NCI-H1694 (cell line): ENCODE measurements at places on chromosomes 12 and 14.

DNA sequence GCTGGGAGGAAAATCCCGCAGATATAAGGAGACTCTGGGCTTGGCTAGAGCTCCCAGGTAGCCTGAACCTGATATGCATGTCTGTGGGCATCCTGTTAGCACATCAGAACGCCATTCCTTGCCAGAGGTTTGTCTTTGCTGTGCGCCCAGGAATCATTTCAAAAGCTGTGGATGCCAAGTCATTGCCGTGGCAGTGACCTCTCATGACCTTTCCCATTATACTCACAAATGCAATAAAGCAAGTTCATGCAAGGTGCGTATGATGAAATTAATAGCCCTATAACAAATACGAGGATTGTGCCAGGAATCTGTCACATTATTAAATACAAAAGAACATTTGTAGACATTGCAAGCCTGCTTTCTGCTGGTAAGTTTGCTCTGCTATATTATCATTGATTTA, 229.1 kb upstream of the PELI2 start:
- peak; percentile 79 for DNase-seq

- DNase-seq, result no peak
Measured at GRCh38 chr14:59363531-59364226, 101.5 kb downstream of the GPR135 start.

- no peak for DNase-seq
Measured at GRCh38 chr12:96220902-96221301, 26.7 kb downstream of the ELK3 start.

- no peak for DNase-seq
Measured at GRCh38 chr14:77541905-77542304, 43.3 kb upstream of the ISM2 start.

DNA sequence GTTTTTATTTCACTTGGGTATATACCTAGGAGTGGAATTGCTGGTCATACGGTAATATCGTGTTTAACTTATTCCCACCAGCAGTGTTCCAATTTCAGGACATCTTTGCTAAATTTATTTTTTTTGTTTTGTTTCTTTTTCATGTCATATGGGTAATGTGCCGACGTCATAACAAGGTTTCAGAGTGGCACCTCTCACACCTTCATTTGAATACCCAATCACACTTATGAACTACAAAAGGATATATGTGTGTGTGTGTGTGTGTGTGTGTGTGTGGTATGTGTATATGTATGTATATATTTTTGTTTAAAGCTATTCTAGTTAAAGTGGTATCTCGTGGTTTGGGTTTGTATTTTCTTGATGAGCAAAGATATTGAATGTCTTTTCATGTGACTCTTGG, 12.1 kb downstream of the TRAF3 start:
- DNase-seq, result no peak

GRCh38 chr14:101939646-101940170, 24.7 kb upstream of the DYNC1H1 start:
- DNase-seq, result no peak

GRCh38 chr14:44414646-44415045, 92.4 kb downstream of the FSCB start:
- no peak for DNase-seq

DNA sequence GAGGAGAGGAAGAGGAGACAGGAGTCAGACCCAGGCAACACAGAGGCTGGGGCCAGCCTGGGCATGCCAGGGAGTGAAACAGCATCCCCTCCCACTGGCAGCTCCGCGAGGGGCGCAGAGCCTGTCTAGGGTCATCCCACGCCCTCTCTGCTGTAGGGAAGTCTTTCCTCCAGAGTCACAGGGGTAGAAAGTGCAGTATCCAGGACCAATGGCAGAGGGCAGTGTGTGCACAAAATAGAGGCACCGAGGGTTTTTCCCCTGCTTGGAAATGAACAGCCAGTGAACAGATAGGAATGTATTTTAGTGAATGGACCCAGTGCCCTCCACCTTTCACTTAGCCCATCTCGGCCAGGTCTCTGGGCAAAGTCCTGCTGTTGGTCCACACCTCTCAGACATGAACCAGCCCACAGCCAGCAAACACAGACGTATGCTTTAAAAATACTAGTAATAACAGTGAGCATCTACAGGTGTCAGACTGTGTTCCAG, 9.4 kb upstream of the KRT74 start:
- peak; percentile 75 for DNase-seq

DNA sequence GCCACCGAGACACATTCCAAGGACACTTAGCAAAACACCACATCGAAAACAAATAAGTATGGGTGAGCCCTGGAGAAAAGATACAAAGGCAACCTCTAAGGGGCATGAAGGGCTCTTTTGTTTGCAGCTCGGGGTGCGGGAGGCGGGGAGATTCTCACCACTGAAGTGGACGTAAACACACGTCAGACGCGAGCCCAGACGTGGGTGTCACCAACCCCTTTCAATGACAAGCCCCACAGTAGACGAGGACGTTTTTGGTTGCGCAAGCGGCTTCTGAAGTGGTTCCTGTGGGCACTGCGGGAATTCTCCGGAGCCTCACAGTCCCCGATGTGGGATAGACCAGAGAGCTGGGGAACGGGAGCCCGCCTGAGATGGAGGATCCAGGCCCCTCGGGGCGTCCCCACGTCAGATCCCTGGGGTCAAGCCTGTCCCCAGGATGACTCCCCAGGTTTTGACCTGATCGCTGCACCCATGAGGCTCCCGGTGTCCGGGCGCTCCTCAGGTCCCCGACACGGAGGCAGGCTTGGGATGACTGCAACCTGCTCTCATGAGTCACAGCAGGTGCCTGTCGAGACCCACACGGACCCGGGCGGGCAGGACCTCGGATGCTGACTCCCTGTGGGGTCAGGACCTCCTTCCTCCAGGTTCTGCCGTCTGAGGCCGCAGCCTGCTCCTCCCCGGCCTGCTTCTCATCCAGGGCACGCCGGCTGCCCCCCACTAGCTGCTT, 20.3 kb upstream of the ADGRD1 start:
- no peak for DNase-seq

DNA sequence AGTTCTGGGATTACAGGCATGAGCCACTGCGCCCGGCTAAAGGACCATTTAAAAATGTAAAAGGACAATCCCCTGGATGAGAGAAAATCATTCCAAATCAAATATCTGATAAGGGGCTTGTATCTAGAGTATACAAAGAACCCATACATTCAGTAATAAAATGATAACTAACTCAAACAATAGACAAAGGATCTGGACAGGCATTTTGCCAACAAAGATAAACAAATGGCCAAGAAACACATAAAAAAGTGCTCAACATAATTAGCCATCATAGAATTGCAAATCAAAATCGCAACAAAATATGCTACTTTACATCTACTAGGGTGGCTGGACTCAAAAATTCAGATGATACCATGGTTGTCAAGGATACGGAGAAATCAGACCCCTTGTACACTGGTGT, 8.5 kb upstream of the BICD1 start:
- no peak for DNase-seq

DNA sequence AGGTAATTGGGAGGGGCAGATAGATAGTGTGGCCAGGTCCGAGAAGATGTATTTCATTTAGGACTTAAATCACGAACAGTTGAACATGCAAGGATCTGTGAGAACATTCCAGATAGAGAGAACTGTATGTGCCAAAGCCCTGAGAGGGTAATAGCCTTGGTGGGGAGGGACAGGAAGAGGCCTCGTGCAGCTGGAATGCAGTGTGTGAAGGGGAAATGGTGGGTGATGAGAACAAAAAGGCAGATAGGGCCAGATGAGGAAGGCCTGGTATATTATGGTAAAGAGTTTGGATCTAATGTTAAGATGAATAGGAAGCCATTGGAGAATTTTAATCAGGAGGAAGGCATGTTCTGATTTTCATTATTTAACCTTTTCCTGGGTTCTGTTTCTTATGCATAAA, 136.3 kb downstream of the TPH2 start:
- DNase-seq, result no peak

- no peak for DNase-seq
Measured at GRCh38 chr12:98901189-98901588, 256.1 kb downstream of the APAF1 start.

GRCh38 chr12:130334937-130335336, 2.8 kb upstream of the PIWIL1 start:
- DNase-seq, result no peak

DNA sequence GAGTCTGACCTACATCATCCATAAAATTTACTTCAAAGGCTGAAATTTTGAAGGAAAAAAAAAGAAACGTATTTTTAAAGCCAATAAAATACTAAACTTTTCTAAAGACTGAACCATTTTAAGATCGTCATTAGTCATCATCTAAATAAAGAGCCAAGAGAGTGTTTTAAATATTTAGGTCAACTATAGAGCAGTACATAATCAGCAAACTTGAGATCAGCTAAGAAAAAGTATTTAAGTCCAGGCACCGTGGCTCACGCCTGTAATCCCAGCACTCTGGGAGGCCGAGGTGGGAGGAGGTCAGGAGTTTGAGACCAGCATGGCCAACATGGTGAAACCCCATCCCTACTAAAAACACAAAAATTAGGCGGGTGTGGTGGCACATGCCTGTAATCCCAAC, 35.5 kb downstream of the HECTD1 start:
- DNase-seq, result no peak

DNA sequence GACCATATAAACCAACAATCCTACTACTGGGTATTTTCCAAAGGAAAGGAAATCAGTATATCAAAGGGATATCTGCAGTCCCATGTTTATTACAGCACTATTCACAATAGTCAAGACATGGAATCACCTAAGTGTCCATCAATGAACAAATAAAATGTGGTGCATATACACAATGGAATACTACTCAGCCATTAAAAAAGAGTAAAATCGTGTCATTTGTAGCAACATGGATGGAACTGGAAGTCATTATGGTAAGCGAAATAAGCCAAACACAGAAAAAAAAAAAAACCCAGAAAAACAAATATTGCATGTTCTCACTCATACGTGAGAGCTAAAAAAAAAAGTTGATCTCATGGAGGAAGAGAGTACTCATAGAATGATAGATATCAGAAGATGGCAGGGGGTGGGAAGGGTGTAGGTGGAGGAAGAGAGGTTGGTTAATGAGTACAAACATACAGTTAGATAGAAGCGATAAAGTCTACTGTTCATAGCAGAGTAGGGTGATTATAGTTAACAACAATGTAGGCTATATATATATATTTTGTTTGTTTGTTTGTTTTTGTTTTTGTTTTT, 49.3 kb downstream of the BCAT1 start:
- no peak for DNase-seq

DNA sequence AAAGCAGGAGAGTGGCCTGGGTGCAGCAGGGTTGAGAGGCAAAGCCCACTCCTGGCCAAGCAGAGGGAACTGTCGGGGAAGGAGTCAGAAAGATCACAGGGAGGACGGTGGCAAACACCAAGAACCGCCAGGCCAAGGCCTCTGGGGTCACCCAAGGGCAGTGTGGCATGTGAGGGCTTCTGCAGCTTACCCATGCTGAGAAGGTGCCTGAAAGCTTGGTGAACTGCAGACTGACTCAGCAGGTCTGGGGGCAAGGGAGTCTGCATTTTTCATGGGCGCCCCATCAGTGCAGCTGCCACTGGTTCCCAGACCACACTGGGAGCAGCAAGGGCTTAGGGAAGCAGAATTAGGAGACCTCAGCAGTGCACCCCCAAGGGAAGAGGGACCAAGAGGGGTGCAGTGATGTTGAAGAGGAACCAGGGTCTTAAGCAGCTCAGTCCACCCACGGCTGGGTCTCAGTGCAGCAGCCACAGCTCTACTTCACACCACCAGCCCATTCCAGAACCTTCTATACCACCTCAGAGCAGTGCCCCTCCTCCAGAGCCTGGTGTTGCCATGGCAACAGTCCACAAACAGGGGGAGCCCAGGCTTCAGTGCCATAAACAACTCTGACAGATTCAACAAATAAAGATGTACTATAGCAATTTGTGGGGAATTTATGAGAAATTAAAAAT, 59.4 kb downstream of the ITPK1 start:
- no peak for DNase-seq

- DNase-seq, result no peak
Measured at GRCh38 chr12:127830065-127830460, 436.9 kb upstream of the TMEM132C start.

DNA sequence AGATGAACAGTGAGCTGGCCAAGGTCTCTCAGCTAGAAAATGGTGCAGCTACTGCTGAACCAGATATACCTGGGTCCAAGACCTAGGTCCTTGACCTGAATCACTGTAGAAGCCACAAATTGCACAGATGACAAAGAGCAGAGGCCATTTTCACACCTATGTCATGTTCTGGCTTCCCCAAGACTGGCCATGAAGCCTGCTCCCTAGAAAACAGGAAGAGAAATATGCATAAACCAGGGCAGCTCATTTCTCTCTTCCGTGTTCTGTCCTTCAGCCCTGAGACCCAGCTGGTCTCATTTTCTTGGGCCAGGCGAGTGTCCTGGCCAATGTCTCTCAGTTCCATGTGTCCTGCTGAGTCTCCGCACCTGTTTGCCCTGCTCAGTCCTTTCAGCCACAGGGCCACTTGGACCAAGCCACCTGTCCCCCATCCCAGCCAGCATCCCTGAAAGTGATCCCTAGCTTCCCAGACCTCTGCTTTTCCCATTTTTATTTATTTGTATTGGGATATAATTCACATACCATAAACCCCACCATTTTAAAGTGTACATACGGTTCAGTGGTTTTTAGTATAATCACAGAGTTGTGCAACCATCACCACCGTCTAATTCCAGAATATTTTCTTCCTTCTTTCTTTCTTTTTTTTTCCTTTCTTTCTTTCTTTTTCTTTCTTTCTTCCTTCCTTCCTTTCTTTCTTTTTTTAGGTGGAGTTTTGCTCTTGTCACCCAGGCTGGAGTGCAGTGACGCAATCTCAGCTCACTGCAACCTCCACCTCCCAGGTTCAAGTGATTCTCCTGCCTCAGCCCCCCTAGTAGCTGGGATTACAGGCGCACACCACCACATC, 27.0 kb downstream of the P2RX7 start:
- DNase-seq, result no peak

GRCh38 chr12:120965534-120966091, 12.7 kb upstream of the HNF1A start:
- no peak for DNase-seq

GRCh38 chr12:100574187-100575074, 947 bp downstream of the GAS2L3 start:
- DNase-seq, result no peak

DNA sequence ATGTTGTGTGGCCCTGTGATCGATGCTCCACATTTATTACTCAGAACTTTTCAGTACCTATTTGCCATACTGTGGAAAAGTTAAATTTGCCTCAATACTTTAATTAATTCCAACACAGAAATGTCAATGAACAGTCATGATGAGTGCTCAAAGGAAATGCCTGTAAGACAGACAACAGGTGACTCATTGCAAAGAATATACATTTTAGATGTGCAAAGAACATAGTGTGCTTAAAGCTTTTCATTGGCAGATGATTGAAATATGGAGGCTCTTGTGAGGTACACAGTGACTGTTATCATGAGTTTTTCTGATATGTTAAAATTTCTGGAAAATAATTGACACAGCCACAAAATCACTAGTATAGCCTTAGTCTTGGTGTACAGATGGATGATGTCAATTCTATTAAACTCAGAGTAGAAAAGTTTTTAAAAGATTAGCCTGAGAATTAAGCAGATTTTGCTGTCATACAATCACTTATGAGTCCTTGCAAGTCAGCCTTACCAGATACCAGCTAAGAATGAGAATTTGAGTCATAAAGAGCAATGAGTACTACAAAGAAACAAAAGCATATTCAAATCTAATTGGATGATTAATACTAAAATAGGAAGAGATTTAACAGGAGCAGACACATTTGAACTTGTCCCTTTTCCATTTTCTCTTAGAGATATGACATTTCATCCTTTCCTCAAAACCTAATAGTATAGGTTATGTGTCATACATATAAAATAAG, 544.1 kb downstream of the KCNH5 start:
- DNase-seq, result no peak
